ENCODE measurements at places on chromosomes 12 and 14.

DNA sequence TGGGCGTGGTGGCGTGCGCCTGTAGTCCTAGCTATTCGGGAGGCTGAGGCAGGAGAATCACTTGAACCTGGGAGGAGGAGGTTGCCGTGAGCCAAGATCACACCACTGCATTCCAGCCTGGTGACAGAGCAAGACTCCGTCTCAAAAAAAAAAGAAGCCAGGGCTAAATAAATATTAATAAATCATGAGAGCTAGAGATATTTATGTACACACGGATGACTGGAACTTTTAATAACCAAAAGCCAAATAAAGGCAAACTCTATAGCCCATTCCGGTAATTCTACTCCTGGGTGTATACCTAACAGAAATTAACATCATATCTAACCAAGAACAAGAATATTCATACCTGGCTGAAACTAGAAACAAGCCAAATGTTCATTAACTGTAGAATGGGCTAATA lies 7.7 kb upstream of the TRAFD1 start:
- DNase-seq: no peak

- no peak for DNase-seq
Observed at GRCh38 chr12:128755566-128755965, 68.2 kb downstream of the SLC15A4 start.

DNA sequence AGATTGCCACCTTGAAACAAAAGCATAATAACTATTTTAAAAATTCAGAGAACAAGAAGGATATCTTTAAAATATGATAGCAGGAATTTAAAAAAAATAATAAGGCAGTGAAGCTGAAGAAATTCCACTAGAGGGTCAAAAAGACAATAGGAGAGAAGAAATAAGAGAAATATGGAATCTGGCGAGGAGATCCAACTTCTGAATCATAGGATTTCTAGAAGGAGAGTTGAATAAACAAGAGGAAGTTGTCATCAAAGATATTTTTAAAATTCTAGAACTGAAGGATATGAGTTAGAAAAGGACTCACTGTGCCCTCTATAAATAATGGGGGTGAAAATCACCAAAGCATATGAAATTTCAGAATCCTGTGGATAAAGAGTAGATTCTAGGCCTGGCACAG lies 26.8 kb upstream of the TOMM20L start:
- DNase-seq: peak; percentile 2

- DNase-seq: no peak
Observed at GRCh38 chr14:90288651-90289355, 32.5 kb downstream of the PSMC1 start.

DNA sequence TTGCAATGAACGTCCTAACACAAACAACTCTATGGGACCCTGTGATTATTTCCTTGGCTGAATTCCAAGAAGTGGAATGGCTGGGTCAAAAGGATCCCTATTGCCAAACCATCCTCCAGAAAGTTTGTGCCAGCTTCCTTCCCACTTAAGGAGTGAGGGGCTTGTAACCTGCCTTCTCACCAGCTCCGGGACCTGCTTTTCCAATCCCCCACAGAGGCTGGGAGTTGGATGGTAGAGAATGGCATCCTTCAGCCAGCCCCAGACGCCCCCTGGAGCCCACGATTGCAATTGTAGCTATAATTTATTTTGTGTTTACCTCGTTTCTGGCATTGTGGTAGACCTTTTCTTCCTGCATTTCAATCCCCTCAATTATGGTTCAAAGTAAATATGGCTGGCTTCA lies 9.7 kb upstream of the ZDHHC22 start:
- peak; percentile 8 for DNase-seq

GRCh38 chr12:70576341-70577282 lies 60.6 kb downstream of the PTPRB start:
- DNase-seq: peak; percentile 80

DNA sequence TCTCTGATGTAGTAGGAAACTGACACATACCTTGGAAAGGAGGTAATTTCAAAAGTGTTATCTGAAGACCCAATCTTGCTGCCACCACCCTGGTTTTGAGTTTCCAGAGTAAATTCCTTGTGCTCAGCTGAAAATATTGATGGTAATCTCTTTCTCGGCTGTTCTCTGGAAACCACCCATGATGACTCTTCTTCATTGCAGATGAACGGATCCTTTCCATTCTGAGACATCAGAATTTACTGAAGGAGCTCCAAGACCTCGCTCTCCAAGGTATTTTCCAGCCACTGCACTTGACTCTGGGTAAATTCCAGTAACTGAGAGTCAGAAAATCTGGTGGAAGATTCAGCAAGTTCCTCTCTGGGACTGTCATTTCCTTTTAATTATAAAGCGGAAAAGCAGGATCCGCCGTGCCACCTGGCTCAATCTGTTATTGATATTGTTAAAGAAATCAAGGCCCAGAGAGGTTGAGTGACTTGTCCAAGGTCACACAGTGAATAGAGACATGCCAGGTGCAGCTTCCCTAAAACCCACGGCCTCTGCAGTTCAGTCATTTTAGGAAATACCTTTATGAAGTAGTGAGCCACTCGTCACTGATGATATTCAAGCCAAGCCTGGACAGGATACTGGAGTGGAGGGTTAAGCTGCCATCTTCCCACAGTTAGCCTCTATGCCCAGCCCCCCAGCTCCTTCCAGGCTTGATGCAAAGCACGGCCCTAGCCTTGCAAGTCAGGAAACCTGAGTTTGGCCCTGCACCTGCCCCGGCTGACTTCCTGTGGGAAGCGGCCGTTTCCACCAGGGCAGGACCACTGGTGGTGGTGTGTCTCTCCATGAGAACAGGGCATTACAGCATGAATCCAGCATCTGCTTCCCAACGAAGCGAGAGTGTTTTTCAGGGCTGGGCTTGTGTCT lies 4.7 kb downstream of the CHGA start:
- no peak for DNase-seq

DNA sequence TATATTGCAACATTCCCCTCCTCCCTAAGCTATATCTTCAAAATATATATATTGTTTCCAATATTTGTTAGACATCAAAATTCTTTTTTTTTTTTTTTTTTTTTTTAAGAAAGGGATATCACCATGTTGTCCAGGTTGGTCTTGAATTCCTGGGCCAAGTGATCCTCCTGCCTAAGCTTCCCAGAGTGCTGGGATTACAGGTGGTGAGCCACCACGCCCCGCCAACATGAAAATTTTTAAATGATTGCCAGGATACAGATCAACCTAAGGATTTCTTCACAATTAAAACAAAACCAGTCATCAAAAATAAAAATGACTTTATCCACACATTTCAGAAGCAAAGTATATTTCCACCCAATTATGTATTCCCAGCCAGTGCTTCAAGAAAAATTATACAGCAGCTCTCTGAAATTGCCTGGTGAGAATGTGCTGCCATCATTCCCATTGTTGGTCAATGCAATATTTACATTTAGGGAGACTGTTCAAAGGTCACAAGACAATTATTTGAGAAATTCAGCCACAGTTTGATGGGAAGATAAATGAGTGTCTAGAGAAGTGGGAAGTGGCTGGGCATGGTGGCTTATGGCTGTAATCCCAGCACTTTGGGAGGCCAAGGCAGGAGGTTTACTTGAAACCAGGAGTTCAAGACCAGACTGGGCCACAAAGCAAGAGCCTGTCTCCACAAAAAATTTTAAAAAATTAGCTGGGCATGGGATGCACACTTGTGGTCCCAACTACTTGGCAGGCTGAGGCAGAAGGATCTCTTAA lies 141.7 kb upstream of the AMIGO2 start:
- no peak for DNase-seq

GRCh38 chr14:101865288-101865687 lies 99.1 kb upstream of the DYNC1H1 start:
- DNase-seq: no peak

DNA sequence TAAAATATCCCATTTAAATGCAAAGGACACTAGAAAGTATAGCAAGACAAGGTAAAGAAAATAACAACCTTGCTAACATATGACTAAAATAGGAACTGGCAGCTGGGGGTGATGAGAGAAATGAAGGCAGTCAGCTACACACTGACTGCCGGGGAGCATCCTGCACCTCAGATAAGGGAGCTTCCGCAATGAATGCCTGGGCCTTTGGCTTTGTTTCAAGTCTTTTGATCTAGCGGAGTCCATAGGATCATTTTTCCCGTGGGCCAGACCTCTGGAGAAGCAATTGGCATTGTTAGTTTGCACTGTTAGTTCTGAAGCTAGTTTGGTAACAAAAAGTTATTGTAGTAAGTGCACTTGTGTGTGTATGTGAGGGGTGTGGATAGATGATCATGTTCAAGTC lies 639.9 kb downstream of the DIO2 start:
- no peak for DNase-seq

GRCh38 chr14:100626614-100627013 lies 39.4 kb upstream of the BEGAIN start:
- no peak for DNase-seq

DNA sequence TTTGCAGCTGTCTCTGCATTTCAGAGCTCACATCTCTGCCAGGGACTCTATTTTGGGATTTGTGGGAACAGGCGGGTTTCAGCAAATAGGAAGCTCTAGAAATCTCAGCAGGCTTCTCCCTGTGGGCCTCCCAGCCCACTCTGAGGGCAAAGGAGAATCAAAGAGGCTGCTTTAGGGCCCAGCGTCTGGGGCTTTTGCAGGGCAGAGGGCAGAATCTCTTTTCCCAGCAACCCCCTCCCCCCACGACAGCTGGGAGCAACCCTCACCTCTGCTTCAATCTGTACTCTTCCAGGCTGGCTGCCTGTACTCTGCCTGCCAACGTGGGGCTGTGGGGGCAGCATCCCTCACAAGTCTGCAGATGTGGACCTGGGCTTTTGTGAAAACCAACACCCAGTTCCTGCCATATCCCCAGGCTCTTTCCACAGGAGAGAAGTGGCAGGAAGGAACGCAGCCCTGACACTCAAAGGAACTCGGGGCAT lies 529.6 kb upstream of the TBX3 start:
- DNase-seq: no peak

DNA sequence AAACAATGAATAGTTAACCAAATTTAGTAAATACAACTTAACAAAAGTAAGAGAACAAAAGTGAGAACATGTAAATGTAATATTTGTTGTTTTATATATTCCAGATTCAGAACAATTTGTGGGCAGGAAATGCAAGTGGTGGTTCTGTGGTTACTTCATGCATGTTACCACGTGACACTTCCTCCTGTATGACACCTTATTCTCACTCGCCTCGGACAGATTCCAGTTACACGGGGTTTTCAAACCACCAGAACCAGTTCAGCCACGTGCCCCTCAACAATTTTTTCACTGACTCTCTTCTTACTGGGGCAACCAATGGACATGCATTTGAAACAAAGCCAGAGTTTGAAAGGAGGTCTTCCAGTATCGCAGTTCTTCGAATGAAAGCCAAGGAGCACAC lies 21.0 kb downstream of the ALX1 start:
- DNase-seq: no peak

GRCh38 chr12:21659383-21659782 lies 1.7 kb upstream of the LDHB start:
- no peak for DNase-seq

All from fibroblast of mammary gland (primary cell).